ENCODE measurements at places on chromosomes 5 and 9. TPM values are rescaled to one million over a fixed set of nuclear protein-coding genes. Genes with fewer than 3 reads are reported as not detected.

TEX48 gene
- total RNA-seq, result 0.70 TPM

TMCO6 gene
- total RNA-seq, result 34.4 TPM

CTSL gene
- 1.4 TPM for total RNA-seq

DNAH5 gene
- not detected for total RNA-seq

GRCh38 chr5:141916522-141916921, 7.1 kb upstream of the DELE1 start:
- H3K27ac ChIP-seq, result no peak overlapping the region
- peaks cover 34% of the 10 kb centered on the region for H3K27me3 ChIP-seq
- no peak for DNase-seq
- peaks cover 8% of the 10 kb centered on the region for H3K4me1 ChIP-seq

DNA sequence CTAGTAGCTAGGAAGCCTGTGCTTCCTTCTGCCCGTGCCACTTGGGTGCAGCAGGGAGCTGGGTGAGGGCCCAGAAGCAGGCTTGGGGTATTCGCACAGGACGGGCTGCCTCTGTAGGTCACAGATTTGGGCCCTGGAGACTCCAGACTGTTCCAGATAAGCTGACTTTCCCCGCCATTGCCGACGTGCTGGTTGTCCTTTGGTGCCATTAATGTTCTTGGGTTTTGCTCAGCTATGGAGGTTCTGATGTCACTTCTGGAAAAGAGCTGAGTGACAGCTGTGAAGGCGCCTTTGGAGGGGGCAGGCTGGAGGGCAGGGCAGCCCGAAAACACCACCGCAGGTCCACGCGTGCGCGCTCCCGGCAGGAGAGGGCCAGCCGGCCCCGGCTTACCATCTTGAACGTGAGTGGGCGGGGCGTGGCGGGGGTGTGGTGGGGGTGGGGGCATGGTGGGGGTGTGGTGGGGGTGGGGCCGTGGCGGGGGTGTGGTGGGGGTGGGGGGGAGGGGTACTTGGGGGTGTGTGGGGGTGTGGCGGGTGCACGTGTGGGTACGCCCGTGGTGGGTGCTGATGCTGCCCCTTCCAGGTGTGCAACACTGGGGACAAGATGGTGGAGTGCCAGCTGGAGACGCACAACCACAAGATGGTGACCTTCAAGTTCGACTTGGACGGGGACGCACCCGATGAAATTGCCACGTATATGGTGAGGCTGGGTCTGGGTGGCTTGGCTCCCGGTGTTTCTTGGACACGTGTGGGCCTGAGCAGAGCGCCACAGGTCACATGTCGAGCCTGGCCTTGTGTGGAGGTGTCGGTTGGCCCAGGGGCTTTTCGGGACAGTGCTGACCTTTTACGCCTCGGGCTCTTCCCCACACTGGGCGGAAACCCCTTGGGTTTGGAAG, 79.6 kb downstream of the WNK2 start:
- peaks cover 6% of the 10 kb centered on the region for H3K4me1 ChIP-seq
- DNase-seq, result no peak
- no peak overlapping the region for H3K4me3 ChIP-seq
- no peaks in the 10 kb centered on the region for H3K27me3 ChIP-seq
- H3K36me3 ChIP-seq, result no peaks in the 10 kb centered on the region

ADAMTS16 gene
- not detected for total RNA-seq

- no peak overlapping the region for H3K27ac ChIP-seq
- no peak for DNase-seq
- H3K27me3 ChIP-seq, result no peaks in the 10 kb centered on the region
- peaks cover 1% of the 10 kb centered on the region for H3K4me1 ChIP-seq
- no peak overlapping the region for H3K4me3 ChIP-seq
Observed at GRCh38 chr9:113381909-113382411, 5.2 kb upstream of the HDHD3 start.

GRCh38 chr9:131233995-131234394, 42.3 kb downstream of the FAM78A start:
- DNase-seq, result no peak
- H3K27me3 ChIP-seq, result no peaks in the 10 kb centered on the region
- H3K4me1 ChIP-seq, result peaks cover 21% of the 10 kb centered on the region
- peaks cover 29% of the 10 kb centered on the region for H3K36me3 ChIP-seq
- peak overlapping the region; percentile 74 for H3K27ac ChIP-seq

GRCh38 chr5:110265162-110265561, 461.3 kb downstream of the TMEM232 start:
- no peak overlapping the region for H3K27ac ChIP-seq

ACTBL2 gene
- not detected for total RNA-seq

DNA sequence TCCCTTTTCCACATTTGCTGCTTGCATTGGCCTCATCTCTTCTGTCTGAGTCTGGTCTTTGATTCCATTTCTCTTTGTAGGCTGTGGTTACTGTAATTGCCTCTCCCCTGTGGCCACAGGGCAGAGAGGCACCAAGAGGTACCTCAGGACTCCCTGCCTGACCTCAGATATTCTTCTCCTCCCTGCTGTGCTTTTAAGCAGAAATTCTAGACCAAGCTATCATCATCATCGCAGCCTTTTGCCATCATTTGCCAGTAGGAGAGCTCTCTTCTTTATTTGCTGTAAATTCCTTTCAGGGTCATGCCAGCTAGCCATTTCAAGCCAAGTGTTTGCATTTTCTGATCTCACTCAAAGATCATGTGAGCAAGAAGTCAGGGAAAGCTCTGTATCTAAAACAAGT, 369.6 kb downstream of the ICE1 start:
- H3K4me3 ChIP-seq, result no peak overlapping the region
- H3K36me3 ChIP-seq, result no peaks in the 10 kb centered on the region
- H3K27me3 ChIP-seq, result no peaks in the 10 kb centered on the region

- no peaks in the 10 kb centered on the region for H3K36me3 ChIP-seq
- DNase-seq, result no peak
- H3K27me3 ChIP-seq, result no peaks in the 10 kb centered on the region
- no peak overlapping the region for H3K27ac ChIP-seq
Observed at GRCh38 chr5:164392531-164392930, 887.1 kb downstream of the MAT2B start.

GRCh38 chr5:34483442-34484033, 172.6 kb upstream of the RAI14 start:
- H3K27ac ChIP-seq, result no peak overlapping the region
- no peak overlapping the region for H3K4me3 ChIP-seq
- peaks cover 54% of the 10 kb centered on the region for H3K27me3 ChIP-seq
- no peak for DNase-seq
- no peaks in the 10 kb centered on the region for H3K36me3 ChIP-seq

DNA sequence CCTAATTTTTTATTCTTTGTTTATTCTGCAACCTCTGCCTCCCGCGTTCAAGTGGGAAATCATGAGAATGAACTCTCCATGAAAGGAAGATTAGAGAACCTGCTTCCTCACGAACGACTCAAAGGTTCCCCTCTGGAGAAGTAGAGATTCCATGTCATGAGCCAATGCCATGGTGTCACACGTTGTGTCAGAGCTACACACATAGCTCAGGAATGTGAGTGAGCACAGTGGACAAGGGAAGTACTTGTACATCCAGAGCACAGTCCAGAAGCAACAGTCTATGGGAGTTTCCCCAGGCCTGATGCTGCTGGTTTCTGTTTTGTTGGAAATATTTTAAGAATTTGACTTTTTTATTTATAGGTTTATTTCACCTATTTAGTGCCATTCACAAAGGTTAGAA, 26.8 kb upstream of the PPP2CA start:
- no peak for DNase-seq
- H3K36me3 ChIP-seq, result no peaks in the 10 kb centered on the region
- H3K4me1 ChIP-seq, result no peaks in the 10 kb centered on the region

DNA sequence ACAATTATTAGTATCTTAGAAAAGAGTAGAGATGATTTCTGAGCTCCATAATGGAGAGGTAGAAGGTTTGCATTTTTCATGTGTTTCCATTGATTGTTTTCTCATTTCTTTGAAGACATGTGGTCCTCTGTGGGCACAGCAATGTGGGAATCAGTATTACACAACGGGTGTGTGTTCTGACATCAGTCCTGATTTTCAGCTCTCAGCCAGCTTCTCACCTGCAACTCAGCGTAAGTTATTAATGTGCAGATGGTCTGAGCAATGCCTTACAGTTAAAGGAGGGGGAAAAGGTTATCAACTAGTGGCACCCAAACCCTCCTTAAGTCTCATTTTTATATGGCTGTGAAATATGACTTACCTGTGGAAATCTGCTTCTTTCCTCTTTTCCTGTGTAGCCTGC, 59.1 kb downstream of the ITGA2 start:
- H3K4me1 ChIP-seq, result peaks cover 13% of the 10 kb centered on the region
- no peak for DNase-seq
- no peak overlapping the region for H3K27ac ChIP-seq
- H3K36me3 ChIP-seq, result no peaks in the 10 kb centered on the region

DNA sequence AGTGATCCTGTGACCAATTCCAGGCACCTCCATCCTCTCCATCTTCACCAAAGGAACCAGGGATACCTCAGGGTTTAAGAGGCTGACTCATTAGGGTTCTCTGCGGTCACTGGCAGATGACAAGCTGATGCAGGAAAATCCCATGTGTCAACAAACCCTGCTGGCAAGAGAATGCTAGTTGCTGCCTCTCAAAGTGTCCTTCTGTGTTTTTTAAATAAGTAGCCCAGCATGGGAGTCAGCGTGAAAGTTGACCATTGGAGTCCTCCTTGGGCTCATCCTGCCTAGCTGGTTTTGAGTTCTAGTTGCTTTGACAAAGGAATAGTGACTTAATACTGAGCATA, 200.2 kb downstream of the SLIT3 start:
- H3K4me3 ChIP-seq, result no peak overlapping the region
- DNase-seq, result no peak
- H3K27ac ChIP-seq, result no peak overlapping the region
- no peaks in the 10 kb centered on the region for H3K4me1 ChIP-seq

GRCh38 chr5:116567106-116567505, 7.5 kb downstream of the SEMA6A start:
- H3K36me3 ChIP-seq, result no peaks in the 10 kb centered on the region
- no peak overlapping the region for H3K27ac ChIP-seq
- no peak for DNase-seq
- H3K27me3 ChIP-seq, result peaks cover 38% of the 10 kb centered on the region
- H3K4me1 ChIP-seq, result no peaks in the 10 kb centered on the region

DMRT3 gene
- not detected for total RNA-seq

GRCh38 chr9:20563917-20564316, 58.4 kb downstream of the MLLT3 start:
- no peak overlapping the region for H3K4me3 ChIP-seq
- no peak for DNase-seq
- peaks cover 13% of the 10 kb centered on the region for H3K36me3 ChIP-seq
- H3K27me3 ChIP-seq, result no peaks in the 10 kb centered on the region

ENHO gene
- not detected for total RNA-seq

DNA sequence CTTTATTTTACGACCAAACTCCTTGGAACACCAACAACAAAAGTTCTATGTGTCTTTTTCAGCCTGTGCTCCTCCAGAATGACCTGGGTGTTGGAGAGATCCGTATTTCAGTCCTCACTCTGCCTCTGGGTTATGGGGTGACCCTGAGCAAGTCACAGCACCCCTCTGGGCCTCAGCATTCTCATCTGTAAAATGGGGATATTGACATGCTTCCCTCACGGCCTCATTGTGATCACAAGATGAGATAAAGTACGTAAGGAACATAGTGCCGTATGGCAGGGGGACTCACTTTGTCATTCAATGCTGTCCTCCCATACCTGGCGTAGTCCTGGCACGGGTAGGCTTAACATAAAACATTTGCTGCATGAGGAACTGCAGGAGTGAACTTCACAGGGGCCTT, 123.0 kb upstream of the HAND1 start:
- no peaks in the 10 kb centered on the region for H3K4me1 ChIP-seq
- H3K27ac ChIP-seq, result no peak overlapping the region
- no peak for DNase-seq
- no peaks in the 10 kb centered on the region for H3K36me3 ChIP-seq
- H3K4me3 ChIP-seq, result no peak overlapping the region

RPL7A gene
- total RNA-seq, result 3,195 TPM

DNA sequence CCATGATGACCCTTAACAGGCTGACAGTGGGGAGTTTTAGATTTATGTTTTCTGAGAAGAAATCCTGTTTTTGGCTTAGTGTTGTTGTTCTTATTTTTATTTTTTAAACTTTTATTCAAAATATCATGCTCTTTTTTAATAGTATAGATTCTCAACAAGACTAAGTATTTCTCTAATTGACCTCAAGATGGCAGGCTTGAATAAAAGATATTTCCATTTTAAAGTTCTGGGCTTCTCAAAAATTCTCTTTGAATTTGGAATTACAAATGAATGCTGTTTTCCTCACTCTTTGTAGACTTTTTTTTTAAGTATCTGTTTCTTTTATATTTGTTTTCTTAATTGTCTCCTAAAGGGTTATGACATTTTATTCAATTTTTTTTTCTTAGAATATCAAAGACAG, 50.0 kb upstream of the SH3GL2 start:
- no peak for DNase-seq
- no peaks in the 10 kb centered on the region for H3K4me1 ChIP-seq

DNA sequence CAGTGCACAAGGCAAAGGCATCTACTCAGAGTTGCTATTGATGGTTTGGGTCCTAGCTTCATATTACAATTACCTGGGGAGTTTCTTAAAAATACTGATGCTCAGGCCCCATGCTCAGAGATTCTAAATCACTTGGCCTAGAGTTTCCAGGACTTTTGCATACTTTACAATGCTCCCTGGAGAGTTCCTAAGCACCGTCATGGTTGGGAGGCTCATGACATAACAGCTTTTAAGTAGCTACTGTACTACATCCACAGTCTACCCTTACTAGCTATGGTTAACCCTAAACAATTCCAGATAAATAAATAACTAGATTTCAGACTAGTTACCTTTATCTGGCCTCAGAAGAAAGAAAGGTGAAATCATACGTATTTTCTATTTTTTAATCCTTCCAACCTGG, 414.4 kb downstream of the PDE4D start:
- H3K27ac ChIP-seq, result no peak overlapping the region
- no peak overlapping the region for H3K4me3 ChIP-seq
- DNase-seq, result no peak
- peaks cover 12% of the 10 kb centered on the region for H3K27me3 ChIP-seq
- H3K4me1 ChIP-seq, result peaks cover 7% of the 10 kb centered on the region

DNA sequence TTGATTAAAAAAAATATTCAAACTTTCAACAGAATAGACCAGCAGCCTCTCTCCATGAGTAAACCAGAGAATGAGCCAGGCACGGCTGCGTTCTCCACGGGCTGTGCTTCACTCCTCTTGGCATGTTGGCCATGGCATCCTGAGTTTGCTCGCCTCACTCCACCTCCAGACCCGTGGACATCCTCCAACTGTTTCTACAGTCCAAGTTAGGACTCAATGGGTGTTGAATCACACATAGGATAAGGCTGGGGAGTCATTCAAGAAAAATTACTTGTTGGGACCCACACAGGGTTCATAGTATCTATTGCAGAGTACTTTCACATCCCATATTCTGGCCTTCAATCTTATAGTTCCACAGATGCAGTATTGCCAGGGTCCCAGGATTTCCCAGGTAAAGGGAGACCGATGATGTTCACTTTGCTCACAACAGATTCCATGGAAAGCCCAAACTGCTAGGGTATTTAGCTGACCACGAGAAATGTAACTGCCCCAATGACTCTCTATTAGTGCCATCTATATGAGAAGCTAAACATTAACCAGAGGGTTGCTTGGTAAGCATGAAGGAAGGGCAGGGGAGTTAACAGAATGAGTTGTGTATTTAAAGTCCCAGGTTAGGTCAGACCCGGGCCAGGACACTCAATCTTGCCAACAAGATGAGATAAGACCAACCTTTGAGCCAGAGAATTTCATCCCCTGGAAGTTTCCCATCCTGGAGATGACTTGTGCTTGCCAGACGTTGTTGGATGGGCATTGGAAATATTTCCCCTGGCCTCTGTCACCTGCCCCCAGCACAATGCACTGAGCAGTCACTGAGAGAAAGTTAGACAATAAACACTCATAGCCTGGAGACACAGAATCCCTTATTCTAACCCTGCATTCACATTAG, 19.7 kb upstream of the GDA start:
- no peaks in the 10 kb centered on the region for H3K36me3 ChIP-seq
- no peak overlapping the region for H3K4me3 ChIP-seq
- H3K27me3 ChIP-seq, result no peaks in the 10 kb centered on the region
